CD8-positive, alpha-beta memory T cell (primary cell): ENCODE measurements at places on chromosomes 13 and 19.

- DNase-seq: no peak
Observed at GRCh38 chr13:95779522-95779921, 102.6 kb downstream of the DNAJC3 start.

- no peak for DNase-seq
Observed at GRCh38 chr13:67792151-67792676, 562.1 kb upstream of the PCDH9 start.

DNA sequence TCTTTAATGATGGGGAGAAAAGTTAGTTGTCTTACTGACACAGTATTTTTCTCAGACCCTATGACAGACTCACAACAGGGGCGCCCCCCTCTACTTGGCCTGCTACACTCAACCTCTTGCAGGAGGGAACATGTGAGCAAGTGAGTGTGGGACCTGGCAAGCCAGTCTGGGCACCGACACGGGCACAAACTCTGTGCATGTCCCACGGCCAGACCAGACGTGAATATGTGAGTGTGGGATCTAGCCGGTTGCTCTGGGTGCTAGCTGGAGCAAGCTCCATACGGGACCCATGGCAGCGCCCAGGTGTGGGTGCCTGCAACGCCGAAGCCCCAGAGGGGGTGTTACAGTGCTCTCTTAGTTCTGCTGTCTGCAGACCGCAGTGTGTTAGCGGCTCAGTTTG, 1437.3 kb upstream of the MIR17HG start:
- no peak for DNase-seq

DNA sequence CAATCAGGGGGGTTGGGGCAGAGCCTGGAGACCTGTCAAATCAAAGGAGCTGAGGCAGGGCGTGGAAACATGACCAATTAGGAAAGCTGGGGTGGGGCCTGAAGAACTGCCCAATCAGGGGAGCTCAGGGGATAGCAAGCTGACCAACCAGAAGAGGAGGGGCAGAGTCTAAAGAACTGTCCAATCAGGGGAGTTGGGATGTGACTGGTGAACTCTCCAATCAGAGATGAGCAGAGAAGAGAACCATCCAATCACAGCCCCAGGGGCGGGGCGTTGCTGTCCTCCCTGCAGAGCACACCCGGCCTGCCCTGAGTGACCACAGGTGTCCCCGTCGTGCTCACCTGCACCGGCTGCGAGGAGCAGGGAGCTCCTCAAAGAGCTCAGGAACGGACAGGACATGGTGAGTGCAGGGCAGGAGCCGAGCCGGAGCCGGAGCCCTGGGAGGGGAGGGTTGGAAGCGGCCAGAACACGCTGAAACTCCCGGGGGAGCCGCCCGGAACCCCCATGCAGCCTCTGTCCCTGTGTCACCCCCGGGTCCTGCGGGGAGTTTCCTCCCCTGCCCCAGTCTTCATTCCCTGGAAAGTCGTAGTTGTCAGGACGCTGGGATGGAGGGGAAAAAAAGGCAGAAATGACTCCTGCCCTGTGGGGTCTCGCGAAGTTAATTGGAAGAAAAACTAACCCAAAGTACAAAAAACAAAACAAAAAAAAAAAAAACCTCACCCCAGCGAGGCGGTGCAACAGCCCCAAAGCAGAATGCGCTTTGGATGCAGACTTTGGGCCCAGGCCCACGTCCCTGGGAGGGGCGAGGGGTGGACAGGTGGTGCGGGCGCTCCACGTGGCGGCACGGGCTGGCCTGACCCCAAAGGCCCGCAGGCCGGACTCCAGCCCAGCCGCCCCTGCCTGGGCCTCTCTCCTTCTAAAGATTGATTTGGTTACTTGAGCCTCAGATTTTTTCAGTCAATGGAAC, at the start of gene ZNF556:
Gene ZNF556 (plus strand): TSS at position 311 of the 967 bp plus-strand sequence. CDS start 87 bp downstream, at position 398.
- no peak for DNase-seq

- no peak for DNase-seq
Observed at GRCh38 chr13:46385946-46386345, 1.1 kb downstream of the RUBCNL start.

- no peak for DNase-seq
Observed at GRCh38 chr13:88022431-88023208, 351.4 kb downstream of the SLITRK5 start.

DNA sequence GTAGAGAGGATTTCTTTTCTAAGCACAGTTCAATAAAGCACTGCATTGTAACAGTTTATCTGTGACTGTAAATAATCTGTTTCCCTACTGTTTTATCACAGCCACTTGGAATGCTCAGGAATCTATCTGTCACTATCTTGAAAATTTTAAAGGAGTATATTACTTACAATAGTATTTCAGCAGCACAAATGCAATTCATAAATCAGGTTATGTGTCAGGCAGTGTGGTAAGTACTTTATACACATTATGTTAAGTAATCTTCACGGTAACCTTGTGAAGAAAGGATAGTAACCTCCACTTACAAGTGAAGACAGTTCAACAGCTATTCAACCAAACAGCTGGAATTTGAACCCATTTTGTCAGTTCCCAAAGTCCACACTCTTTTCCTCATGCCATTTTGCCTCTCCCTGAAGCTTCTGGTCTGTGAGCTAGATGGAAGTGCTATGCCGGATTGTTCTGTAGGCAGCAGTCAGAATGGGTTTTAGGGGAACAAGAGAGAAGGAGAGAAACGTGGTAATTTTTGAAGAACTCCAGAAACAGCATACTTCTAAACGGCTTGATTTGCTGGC, 125.0 kb downstream of the KLF12 start:
- DNase-seq: no peak

DNA sequence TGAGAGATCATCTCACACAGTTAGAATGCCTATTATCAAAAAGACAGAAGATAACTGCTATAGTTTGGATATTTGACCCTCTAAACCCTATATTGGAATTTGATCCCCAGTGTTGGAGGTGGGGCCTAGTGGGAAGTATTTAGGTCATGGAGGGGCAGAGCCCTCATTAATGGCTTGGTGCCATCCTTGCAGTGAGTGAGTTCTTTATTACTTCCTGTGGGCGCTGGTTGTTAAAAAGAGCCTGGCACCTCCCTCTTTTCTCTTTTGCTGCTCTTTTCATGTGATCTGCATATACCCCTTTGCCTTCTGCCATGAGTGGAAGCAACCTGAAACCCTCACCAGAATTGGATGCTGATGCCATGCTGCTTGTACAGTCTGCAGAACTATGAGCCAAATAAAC, 66.8 kb downstream of the TDRD3 start:
- DNase-seq: no peak

GRCh38 chr19:40806423-40807146, 7.6 kb downstream of the EGLN2 start:
- DNase-seq: peak; percentile 85

GRCh38 chr13:33123066-33123859, 107.0 kb downstream of the KL start:
- no peak for DNase-seq

DNA sequence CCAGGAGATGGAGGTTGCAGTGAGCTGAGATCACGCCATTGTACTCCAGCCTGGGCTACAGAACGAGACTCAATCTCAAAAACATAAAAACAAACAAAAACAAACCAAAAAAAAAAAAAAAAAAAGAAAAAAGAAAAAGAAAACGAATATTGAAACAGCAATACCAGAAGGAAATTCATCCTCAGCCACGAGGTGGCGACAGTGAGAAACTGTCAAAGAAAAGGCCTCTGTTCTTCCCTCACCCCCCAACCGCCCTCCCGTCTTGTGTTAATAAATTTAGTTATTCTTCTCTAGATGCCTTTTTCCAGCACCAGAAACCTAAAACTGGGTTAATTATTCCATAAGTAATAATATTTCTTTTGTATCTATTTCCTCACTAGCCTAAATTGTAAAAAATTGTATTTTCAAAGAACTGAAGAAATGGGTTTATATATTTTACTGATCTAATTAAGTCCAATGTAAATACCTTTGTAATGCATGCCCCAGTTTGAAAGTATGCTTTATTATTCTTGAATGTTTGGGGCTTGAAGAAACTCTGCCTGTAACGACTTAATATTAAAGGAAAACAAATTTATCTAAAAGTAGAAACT, 38.6 kb downstream of the LIG4 start:
- no peak for DNase-seq

- DNase-seq: no peak
Observed at GRCh38 chr13:40653527-40654318, 12.7 kb downstream of the FOXO1 start.

GRCh38 chr19:53365899-53366493, 491 bp downstream of the ZNF525 start:
- peak; percentile 63 for DNase-seq

GRCh38 chr19:10418485-10419199, 1.7 kb upstream of the PDE4A start:
- DNase-seq: no peak

DNA sequence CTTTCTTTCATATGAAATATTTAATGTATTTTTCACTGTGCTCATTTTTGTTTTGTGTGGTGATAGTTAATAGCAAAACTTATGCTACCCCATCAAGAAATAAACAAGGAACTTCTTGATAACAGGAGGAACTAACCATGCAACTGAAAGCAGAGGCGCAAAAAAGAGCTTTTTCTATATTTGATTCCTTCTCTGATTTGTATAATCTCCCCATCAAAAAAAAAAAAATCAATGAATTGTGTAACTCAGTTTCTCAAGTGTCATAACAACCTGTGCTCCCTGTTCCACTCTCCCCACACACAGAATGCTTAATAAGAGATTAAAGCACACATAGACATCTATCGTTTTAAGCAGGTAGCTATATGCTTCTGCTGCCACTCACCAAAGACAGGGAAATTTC, 67.3 kb upstream of the MED4 start:
- DNase-seq: no peak

DNA sequence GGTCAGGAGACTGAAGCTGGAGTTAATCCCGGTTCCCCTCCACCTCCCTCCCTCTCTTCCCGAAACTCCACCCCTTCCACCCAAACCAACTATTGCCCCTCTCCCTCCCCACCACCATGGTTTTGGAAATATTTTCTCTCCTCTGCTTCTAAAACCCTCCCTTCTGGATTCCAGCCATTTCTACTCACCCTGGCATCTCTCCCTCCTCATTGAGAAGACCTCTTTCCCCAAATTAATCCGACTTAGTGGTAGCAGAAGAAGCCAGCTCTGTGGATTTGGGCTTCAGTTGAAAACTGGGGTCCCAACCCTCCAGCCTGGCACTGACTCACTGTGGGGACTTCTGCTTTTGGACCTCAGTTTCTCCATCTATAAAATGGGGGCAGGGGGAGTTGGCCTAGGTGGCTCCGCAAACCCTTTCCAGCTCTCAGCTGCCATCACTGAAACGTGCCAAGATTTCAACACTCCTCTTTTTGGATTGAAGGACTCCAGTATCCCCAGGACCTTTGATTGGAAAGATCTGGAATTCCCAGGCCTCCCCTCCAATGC, 1.6 kb downstream of the GPR4 start:
- DNase-seq: no peak

- no peak for DNase-seq
Observed at GRCh38 chr13:32127691-32128090, 96.1 kb downstream of the FRY start.

- no peak for DNase-seq
Observed at GRCh38 chr19:17058236-17058635, 17.0 kb downstream of the HAUS8 start.

GRCh38 chr13:26183416-26183815, 38.7 kb downstream of the RNF6 start:
- DNase-seq: no peak

DNA sequence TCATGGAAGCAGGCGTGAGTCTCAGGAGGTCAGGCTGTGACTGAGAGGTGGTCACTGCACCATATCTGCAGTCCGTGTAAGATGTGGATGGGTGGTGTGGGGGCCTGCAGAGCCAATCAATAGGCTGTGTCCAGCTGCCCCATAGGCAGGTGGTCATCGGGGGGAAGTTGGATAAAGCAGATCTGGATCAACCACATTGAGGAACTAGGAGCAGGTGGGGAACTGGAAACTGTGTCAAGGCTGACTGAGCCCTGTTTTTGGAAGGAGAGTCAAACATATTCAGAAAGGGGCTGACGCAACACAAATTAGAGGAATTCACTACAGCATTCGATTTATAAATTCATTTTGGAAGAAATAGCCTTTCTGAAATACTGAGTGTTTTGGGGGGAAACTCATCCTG, 15.0 kb downstream of the CLEC4M start:
- no peak for DNase-seq

GRCh38 chr13:25860862-25861261, 191.0 kb downstream of the SHISA2 start:
- DNase-seq: no peak

DNA sequence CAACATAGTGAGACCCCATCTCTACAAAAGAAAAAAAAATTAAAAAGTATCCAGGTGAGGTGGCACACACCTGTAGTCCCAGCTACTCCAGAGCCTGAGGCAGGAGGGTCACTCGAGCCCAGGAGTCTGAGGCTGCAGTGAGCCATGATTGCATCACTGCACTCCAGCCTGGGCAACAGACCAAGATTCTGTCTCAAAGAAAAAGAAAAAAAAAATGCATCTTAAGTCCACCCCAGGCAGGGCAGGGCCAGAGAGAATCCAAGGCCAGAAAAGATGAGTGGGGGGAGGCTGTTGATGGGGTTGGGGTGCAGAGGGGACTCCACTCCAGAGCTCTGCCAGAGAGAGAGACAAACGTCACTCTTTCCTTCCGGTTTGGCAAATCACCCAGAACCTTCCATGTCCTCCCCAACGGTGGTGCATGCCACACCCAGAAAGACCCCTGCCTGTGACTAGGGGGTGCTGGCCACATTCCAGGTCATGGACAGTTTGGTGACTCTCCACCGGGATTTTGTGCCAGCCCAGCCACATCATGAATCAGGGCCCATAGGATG, 431 bp downstream of the FUT3 start:
- DNase-seq: no peak

DNA sequence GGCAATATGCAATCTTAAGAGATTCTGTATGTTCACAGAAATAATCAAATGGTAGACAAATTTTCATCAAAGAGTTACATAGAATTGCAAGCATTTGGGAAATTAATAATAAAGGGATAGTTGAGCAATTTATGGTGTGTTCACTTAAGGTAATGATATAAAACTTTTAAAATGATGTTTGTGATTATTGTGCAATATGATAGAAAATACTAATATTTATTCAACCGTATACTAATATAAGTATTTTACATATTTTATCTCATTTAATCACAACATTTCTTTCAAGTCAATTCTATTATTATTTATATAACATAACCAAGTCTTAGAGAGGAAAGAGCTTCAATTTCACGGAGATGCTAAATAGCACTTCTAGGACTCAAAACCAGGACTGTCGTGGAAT, 716.8 kb upstream of the MIR17HG start:
- no peak for DNase-seq

- no peak for DNase-seq
Observed at GRCh38 chr13:113178070-113178895, 19.8 kb downstream of the PROZ start.

DNA sequence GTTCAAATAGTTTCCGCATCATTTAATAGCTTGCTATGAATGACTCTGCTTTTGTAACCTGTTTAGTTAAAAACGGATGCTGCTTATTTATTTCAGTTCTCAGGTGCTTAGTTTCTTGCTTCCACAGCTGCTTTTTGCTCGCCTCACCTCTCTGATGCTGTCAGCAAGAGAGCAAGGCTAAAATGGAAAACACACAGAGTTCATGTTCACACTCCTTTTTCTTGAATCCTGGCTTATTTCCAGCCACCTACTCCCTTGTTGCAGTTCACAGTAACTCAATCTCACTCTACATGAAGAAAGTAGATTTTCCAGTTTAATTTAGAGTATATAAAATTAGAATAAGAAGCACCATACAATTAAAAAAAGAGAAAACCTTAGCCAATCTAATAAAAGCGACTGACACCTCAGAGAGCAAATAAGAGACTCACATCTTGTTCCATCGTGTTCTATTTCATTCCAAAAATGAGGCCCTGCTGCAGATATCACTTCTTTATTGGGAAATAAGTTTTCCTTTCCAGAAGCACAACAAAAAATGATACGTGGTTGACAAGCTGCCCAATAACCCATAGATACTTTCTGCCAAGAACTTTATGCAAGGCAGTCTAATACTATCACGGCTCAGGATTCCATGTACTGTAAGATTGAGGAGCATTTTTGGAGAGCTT, 326.1 kb upstream of the SLITRK1 start:
- DNase-seq: no peak
